Activated B cell treated with CpG ODN at 0.5 μM for 24 hours (primary cell): ENCODE measurements at places on chromosomes 5 and 9. TPM values are rescaled to one million over a fixed set of nuclear protein-coding genes. Genes with fewer than 3 reads are reported as not detected.

- no peak for DNase-seq
These were observed 10.5 kb downstream of the TMEM174 start for GRCh38 chr5:73183481-73183891.

DNA sequence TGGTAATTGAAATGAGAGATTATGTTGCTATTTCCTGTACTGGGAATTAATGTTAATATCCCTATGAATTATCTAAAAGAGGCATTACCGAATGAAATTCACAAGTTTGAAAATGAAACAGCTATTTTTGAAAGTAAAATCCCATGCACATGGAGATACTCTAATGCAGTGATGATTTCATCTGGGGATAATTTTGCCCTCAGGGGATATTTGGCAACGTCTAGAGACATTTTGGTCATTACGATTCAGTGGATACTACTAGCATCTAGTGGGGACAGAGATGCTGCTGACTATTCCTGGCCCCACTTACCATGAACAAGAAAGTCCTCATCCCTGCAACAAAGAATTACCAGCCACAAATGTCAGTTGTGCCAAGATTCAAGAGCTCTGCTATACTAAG lies 500.9 kb downstream of the EFNA5 start:
- DNase-seq, result no peak

GRCh38 chr5:3381206-3381825 lies 214.3 kb upstream of the IRX1 start:
- DNase-seq, result no peak

- DNase-seq, result no peak
These were observed 42.5 kb upstream of the SPATA31E1 start for GRCh38 chr9:87840134-87840533.

The PCDHB9 gene
- total RNA-seq, result 0.27 and 0.29 TPM in 2 replicates

DNA sequence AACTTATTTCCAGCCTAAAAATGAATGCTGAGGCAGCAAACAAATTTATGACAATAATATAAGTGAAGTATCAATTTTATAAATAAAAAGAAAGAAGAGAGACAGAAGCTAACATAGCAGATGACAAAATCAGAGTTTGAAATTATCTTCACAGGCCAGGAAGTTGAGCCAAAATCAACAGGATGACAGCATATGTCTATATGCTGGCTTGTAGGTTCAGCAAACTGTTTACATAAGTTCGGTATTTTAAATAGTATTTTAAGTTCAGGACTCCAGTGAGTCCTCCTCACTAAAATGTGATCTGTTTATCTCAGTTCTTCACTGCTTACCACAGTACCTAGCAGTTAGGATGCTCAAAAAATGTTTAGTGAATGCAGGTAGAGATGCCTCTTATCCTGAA lies 359.6 kb upstream of the SMC2 start:
- DNase-seq, result no peak
